ENCODE measurements at places on chromosomes 12 and 14.

DNA sequence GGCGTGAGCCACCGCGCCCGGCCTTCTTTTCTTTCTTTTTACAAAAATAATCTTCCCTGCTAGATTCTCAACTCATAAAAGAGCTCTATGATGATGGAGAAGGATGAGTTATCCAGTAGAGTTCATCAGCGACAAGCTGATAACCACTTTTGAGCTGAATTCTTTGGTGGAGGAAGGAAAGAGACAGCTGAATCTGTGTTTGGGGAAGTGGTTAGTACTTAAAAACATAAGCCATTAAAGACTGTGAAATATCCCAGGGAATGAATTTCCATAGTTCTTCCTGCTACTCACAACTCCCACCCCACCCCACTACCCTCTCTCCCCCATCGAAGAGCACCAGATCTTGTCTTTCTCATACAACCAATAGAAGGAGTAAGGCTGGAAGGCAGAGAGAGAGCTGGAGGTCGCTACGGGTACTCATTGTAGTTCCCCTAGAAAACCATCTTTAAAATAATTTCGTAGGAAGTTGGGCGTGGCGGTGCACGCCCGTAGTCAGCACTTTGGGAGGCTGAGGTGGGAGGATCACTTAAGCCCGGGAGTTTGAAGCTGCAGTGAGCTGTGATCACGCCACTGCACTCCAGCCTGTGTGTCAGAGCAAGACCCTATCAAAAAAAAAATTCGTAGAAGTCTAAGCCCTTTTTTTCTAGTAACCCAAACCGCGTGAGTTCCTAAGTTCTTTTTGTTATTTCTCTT lies 647 bp upstream of the ESPL1 start:
- DNase-seq = peak; percentile 28

- no peak for DNase-seq
Observed at GRCh38 chr14:98926146-98926545, 345.9 kb downstream of the BCL11B start.

DNA sequence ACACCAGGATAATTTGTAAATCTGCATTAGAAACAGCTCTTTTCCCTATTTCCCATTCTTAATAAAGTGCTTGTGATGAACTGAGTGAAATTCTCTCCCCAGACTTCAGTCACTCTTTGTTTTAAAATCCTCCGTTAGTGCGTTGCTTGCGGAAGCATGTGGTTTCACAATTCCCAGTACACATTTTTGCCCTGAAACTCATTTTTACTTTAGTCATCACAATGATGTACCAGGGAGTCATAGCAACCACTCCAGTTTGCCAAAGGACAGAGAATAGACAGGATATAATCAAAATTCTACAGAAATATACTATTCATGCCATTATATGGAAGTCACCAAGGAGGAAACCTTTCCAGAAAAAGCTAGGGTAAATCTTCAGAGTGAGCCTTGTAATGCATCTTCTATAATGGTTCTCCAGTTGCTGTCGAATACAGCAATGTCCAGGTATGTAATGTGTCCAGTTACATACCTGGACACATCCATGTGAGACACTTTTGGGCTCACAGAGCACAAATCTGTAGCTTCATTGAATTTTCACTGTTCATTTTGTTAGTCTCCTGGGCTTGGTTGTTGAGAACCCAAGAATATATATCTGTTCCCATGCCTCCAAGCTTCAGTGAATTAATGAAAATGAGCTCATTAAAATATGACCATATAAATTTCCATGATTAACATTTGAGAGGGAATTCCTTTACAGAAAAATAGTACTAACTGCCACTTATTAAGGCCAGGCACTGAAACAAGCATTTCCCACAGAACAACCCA lies 57.8 kb downstream of the GPR135 start:
- DNase-seq = peak; percentile 80

GRCh38 chr12:9118158-9118557 lies 2.4 kb upstream of the A2M start:
- peak; percentile 81 for DNase-seq

DNA sequence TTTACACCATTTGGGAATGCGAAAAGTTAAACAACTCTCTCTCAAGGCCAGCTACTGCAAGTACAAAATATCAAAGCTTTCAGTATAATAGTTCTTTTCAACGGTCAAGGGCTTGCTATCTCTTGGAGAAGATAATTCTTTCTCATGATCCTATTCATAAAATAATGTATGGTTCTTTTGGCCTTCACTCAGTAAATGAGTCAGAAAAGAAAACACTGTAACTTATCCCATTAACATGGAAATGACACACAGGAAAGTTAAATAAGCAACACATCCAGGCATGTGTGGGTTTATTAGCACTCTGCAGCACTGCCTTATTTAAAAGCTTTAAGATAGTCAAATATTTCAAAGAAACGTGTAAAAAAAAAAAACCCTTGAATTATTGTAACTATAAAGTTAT lies 36.9 kb downstream of the ZFC3H1 start:
- DNase-seq = peak; percentile 14

DNA sequence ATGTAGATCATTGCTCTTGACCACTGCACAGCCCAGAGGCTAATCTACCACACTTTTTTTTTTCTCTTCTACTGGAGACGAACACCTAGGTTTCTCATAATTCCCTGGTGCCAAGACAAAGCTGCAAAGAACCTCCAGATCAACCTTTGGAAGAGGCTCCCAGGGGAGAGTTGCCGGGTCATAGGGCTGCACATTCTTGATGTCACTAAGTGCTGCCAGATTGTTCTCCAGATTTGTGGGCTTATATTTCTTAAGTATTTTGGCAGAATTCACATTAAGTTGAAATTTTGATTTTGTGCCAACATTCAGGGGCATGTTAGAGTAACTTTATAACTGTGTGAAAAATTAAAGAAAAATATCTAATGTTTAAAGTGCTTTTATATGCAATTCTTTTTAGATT lies 13.5 kb upstream of the PDZRN4 start:
- DNase-seq = no peak

DNA sequence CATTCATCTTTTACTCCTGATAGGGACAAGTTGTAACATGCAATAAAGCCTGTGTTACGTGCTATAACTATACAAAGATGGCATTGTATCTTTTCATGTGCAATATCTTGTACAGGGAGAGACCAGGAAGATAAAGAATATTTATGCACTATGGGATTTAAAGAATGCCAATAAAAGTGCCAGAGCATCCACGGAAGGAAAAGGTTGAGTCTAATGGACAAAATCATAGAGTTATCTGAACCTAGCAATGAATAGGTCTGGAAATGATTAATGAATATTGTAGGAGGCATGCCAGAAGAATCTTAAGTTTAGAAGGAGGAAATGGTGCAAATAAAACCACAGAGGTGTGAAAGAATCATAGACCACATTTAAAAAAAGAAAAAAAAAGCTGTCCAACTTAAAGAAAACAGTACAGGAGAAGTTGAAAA lies 263.9 kb downstream of the KCNC2 start:
- no peak for DNase-seq

All from RPMI7951 (cell line).